Activated effector memory CD4-positive, alpha-beta T cell treated with Interleukin-2 at 50 U/mL for 16 hours (primary cell): ENCODE measurements at places on chromosomes 12 and 14.

DNA sequence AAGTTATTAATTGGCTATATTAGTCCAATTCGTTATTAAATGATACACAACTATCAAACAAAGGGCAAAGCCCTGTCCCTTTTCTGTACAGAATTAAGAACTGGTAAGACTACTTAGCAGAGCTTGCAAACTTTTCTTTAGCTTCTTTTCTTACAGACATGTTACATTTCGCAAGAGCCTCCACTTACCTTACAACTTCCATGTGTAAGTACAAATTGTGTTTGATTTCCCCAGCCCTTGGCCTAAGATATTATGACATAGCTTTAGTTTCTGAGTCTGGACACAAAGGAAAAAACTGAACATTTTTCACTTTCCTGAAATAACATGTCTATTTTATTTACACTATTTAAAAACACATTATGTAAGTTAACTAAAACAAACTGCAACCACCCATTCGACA lies 1.7 kb downstream of the ATF7 start:
- no peak for DNase-seq

- DNase-seq, result no peak
These were observed 57.7 kb downstream of the ATP2A2 start for GRCh38 chr12:110338754-110339153.

DNA sequence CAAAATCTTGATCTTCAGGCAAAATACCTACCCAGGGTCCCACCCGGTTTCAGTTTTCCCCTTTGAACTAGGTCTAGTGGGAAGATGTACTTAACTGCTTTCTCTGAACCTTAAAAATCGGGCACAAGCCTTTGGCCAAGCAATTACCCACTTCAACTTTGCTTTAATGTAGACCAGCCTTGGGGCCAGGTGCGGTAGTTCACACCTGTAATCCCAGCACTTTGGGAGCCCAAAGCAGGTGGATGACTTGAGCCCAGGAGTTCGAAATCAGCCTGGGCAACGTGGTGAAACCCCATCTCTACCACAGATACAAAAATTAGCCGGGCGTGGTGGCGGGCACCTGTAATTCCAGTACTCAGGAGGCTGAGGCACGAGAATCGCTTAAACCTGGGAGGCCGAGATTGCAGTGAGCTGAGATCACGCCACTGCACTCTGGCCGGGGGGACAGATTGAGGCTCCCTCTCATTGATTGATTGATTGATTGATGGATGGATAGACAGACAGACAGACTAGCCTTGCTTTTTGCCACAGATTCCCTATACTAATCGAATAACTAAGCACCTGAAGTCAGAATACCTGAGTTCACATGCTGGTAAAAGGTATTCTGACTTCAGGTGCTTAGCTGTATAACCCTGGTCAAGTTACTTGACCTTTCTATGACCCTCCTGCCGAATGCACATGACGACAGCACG lies 1.9 kb downstream of the CLIP1 start:
- DNase-seq, result no peak

- DNase-seq, result no peak
These were observed 21.5 kb downstream of the BRMS1L start for GRCh38 chr14:35847636-35848035.

- DNase-seq, result no peak
These were observed 217.8 kb downstream of the KIF26A start for GRCh38 chr14:104356020-104356737.
